ENCODE measurements at places on chromosomes 6 and 20.

GRCh38 chr6:37691904-37692806 lies 5.5 kb downstream of the MDGA1 start:
- peak; percentile 65 for DNase-seq

GRCh38 chr6:133977983-133978895 lies 25.2 kb downstream of the TBPL1 start:
- no peak for DNase-seq

DNA sequence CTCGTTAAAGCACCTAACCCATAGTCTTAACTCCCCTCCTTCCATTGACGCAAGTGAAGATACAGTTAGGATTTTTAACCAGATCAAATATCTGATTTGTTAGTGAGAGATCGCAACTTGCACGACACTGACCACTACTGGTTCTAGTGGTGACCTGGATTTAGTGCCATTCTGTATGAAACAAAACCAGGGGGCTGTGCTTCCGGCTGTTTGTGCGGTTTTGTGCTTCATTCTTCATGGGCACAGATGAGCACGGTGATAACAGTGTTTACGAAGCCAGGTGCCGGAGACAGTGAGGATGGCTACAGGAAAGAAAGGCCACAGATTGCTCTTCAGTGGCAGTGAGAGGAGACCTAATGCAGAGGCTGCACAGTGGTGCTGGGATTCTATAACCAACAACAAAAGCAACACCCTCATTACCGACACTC lies 75.5 kb downstream of the NOL4L start:
- peak; percentile 22 for DNase-seq

GRCh38 chr6:34132486-34133185 lies 13.3 kb downstream of the GRM4 start:
- DNase-seq: no peak

DNA sequence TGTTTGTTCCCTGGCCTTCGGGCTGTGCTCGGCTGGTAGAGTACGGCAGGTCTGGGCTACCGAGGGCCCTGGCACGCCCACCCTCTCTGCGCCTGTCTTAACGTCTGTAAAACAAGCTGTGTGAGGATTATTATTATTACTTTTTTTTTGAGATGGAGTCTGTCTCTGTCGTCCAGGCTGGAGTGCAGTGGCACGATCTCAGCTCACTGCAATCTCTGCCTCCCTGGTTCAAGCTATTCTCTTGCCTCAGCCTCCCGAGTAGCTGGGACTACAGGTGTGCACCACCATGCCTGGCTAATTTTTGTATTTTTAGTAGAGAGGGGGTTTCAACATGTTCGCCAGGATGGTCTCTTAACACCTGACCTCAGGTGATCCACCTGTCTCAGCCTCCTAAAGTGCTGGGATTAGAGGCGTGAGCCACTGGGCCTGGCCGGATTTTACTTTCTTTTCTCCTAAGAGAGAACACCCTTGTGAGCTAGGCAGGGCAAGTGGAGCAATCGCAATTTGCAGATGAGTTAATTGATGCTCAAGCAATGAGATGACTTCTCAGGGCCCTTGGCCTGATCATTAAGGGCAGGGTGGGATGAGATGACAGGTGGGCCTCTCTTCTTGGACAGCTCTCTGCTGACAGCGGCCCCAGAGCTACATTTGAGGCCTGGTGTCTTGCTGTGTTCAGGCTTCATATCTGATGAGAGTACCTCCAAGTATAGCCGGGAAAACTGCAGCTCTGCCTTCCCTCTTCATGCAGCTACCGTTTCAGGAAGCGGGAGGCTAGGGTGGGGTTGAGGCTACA lies 859 bp upstream of the SMIM29 start:
- DNase-seq: no peak

DNA sequence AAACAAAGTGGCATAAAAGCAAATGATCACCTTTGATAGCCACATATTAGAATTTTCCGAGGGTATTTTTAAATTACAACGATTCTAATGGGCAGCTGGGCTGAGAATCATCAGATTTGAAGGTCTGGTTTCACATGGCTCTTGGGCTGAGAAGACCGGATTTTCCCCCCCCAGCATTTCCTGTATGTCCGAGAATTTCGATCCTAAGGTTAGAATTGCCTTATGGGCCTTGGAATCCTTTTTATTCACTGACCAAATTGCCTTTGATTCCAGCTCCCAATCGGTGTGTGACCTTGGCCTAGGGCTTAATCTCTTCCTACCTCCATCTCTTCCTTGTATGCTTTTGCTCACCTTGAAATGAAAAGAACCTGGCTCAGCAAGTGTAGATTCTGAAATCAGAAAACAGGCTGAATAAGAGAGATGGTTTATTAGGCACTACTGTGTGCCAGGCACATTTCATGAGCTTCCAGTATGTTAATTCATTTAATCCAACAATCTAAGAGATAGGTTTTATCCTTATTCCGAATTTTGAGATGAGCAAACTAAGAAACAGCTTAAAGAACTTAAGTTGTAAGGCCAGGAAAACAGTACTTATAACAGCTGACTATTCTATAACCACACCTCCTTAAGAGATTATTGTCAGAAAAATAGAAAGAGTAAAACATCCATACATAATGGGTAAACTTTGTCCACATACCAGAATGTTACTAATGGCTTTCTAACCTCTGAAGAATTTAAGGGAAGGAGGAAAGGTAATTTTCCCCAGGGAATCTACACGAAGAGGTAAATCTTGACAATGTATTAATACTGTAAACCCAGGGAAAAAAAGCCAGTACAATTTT lies 39.4 kb downstream of the HFE start:
- DNase-seq: no peak

DNA sequence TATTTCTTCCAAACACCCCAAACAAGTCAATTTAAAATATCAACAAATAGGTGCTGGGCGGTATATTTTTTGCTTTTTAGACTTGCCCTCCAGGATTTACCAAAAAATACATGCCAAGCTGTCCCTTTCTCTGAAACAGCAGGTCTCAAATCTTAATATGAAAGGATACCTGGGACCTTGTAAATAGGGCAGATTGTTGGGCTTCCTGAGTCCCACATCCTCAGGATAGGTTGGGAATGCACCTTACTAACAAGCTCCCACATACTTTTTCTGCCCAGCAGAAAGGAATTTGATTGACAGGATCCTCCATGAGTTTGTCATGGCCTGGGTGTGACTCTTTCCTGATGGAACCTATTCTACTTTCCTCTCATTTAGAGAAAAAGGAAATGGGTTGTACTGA lies 4.9 kb upstream of the SLC24A3 start:
- no peak for DNase-seq

DNA sequence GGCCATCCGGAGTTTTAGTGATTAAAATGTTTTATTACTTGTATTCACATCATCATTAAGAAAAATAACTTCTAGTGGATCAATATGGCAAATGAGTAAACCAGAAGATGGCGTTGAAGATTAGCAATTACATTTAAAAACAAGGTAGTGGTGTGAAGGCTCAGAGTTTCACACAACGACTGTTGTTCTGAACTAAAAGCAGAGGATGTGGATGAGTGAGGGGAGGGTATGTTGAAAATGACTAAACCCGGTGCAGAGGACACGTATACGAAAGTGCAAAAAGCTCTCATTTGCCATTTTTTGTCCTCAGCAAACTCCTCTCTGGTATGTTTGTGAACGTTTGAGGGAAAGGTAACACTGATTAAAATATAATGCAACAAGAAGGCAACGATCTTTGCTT lies 1.9 kb upstream of the IRF4 start:
- DNase-seq: no peak

- DNase-seq: no peak
Observed at GRCh38 chr6:163427498-163428254, 13.2 kb downstream of the QKI start.

GRCh38 chr20:23627501-23627900 lies 10.3 kb downstream of the CST3 start:
- no peak for DNase-seq

DNA sequence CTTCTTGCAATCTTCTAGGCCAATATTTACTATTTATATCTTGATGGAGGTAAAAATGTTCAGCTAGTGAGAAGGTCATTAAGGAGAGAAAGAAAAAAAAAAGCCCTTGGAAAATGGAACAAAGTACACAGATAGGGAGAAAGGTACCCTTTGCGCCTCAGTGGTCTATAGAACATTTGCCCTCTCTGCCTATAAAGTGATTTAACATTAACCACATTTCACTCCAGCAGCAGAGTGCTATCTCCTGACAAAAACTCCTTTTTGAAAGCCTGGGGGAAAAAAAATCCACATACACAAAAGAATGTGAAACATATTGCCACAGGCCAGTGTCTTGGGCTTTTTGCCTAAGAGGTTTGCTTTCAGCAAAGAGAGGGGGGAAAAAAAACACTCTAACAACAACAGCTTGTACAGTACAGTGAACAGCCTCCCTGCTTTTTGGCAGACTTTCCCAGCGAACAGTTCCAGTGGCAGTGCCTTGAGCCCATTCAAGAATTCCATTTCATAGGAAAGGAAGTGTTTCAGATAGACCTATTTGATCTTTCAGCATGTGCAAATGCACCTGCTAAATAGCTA lies 695 bp downstream of the ARHGAP18 start:
- no peak for DNase-seq

DNA sequence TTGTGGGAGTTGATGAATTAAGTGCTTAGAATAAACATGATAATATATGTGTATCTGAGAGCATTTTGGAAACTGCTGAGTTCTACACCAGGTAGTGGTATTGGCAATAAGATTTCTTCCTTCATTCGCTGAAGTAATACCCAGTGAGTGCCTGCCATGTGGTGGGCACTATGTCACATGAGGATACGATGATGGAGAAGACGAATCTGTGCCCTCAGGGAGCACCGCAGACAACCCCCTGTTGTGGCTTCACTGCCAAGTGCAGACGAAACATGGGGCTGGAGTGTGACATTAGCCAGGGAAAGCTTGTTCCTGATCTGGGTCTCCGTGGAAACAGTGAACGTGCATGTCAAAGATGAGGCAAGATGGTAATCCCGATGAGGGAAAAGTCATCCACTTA lies 7.9 kb downstream of the ZNF76 start:
- no peak for DNase-seq

DNA sequence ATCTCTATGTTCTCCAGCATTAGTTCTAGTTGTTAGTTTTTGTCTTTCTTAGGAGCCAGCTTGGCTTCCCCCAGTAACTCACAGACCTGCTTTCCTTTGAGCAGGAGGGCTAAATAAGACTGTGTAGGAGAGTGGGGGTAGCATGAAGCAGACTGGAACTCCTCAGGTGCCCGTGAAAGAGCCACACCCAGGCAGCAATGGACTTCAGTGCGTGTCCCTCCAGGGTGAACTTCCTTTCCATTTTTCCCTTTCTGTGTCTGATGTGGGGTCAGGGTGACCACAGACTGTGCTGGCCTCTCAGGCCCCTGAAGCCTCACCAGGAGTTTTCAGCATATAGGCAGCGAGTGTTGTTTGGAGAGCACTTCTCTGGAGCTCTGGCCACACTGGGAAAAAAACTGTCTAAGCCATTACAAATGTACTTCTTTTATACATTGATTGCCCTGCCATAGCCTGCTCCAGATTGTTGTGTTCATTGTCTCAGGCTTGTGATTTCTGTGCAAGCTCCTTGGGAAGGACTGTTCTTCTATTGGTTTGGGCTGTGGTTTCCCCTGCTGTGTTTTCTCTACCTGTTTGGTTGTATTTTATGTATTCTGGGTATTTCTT lies 55.7 kb downstream of the SH3BGRL2 start:
- DNase-seq: no peak

DNA sequence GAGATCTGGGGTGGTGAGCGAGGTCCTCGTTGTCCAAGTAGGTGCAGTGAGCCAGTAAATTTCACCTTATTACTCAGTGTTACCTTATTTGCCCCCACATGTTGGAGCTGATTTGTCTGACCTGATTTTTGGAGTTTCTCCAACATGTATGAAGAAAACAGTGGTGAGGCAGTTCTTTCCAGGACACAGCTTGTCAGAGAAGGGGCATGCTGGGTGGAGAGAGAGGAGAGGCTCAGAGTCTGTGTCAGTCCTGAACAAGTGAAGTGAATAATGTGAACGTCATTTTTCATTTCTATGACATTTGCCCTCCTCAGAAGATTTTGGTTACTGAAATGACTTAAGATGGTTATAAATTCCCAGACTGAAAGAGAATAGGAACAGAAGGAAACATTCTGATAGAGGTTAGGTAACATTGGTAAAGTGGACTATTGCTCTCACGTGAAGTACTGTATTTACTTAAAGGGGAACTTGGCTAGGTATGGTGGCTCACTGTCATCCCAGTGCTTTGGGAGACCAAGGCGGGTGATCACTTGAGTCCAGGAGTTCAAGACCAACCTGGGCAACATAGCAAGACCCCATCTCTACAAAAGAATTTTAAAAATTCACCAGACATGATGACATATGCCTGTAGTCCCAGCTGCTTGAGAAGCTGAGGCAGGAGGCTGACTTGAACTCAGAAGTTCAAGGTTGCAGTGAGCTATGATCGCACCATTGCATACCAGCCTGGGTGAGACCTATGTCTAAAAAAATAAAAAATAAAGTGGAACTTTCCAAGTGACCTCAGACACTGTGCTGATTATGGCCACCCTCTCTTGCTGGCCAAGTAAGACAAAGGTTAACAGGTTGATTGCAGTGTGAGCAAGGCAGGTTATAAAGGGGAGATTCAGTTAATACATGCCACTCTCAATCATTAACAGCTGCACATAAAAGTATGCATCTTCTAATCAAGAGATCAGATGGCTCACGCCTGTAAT lies 184.3 kb downstream of the EDN1 start:
- DNase-seq: no peak

DNA sequence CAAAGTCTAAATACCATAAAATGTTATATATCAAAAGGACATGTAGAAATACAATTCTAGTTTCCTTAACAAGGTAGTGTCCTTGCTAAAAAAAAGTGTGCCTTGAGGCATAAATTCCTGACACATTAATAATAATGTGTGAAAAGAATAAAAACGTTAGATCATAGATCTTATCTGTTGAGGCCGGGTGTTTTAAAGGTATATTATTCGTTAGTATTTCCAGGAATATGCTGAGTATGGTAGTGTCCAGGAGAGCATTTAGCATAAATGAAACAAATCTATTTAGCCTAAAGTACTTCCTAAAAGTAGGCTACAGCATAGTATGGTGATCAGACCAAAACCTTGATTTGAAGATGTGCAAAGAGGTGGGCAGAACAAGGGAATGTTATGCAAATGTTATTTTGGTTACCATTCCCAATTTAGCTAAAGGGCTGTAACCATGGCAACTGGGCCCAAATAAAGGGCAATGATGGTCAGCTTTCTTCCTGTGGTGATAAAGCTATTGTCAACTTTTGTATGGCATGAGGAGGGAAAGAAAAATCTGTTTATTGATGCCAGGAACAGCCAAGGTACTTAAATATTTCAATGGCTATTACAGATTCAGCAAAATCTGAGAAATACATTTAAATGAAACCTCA lies 18.9 kb downstream of the MKKS start:
- DNase-seq: no peak

DNA sequence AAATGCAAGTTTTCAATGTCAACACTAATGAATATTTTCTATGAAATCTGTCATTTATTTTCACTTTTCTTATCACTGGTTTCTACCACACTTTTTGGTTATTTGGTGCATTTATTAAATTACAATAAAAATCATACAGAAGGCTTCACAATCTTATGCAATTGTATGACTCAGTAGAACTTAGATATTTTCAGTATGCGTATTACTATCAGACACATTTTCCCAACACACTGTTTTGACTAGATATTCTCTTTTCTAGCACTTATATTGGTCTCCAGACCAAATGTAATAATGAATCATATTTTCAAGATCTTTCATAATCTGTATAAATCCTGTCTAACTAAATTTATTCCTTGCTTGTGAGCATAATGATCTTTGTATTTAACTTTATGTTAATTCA lies 74.1 kb downstream of the FAM83B start:
- no peak for DNase-seq
